Astrocyte (in vitro differentiated cells and primary cell): ENCODE measurements at places on chromosomes 3 and 15. TPM values are rescaled to one million over a fixed set of nuclear protein-coding genes. Genes with fewer than 3 reads are reported as not detected.
A peak's percentile ranks its signal among the peaks of the same experiment; 100 is the strongest.

DNA sequence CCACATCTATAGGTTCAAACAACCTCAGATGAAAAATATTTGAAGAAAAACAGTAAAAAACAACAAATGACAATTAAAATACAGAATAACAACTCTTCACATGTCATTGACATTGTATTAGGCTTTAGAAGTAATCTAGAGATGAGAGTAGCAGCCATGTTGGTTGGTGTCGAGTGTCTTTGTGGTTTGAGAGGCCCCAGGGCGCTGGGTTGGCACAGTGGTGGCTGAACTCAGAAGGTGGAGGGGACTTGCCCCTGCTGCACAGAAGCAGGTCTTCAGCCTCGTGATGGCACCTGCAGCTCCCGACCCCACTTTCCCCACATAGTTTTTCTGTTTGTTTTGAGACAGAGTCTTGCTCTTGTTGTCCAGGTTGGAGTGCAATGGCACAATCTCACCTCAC, 187.2 kb downstream of the OSBPL10 start:
- no peak for DNase-seq

GOLGA6A gene
- 0.30 and 0.31 TPM in 2 replicates for total RNA-seq

DNA sequence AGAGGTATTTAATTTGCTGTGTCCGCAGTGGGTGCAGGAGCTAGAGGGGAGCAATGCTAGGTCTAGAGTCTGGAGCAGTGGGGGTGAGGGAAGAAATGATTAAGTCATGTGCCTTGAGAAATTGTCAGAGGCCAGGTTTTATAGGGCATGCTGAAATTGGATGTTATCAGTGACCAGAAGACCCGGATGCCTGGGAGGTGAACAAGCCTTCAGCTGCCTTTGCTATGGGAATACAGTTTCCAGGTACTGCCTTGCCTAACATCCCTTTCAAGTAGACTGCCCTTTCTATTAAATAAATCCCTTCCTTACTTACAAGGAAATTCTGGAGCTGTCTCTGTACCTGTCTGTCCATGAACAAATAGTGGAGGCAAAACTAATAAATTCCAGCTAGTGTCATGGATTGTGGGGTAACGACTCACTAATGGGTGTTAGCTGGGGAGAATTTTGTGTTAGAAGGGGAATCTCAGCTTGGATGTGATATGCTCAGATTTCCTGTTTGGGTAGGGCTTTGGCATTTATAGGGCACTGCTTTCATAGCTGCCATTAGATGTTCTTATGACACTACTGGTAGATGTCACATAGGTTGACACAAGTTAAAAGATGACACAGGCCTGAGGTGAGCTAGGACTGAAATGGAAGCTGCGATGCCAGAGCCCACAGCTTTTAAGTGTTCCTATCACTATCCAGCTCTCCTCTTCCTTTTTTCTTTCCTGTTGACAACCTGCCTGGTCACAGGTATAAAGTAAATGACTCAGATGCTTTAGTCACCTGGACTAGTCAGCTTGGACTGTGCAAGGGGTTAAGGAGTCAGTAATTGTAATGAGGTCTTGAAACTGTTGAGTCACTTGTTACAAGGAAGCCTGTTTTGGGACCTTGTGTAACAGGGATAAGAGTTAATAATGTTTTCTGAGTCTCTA, 21.3 kb downstream of the CHD2 start:
- peak; percentile 64 for DNase-seq

GRCh38 chr15:60523056-60523455, 44.1 kb upstream of the ICE2 start:
- peak; percentile 43 for DNase-seq

CLDN18 gene
- total RNA-seq = not detected in 2 replicates

DNA sequence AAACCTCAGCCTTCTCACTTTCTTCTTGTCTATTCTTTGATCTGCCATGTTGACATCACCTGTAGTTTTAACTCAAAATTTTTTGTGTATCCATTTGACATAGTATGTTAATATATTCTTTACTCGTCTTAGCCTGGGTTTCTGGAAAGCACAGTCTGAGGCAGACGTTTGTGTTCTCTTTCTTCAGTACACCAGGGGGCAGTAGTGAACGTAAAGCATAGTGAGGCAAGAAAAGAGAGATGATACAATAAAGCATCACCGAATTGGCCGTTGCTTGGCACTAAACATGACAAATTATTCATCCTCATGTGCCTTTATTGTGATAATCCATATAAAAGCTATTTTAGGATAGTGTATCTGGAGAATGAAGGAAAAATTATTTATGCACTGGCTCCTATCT, 141.0 kb upstream of the MYRIP start:
- DNase-seq = peak; percentile 20

GRCh38 chr15:70035051-70035718, 62.5 kb downstream of the TLE3 start:
- DNase-seq = no peak

UROC1 gene
- not detected in 2 replicates for total RNA-seq

DNA sequence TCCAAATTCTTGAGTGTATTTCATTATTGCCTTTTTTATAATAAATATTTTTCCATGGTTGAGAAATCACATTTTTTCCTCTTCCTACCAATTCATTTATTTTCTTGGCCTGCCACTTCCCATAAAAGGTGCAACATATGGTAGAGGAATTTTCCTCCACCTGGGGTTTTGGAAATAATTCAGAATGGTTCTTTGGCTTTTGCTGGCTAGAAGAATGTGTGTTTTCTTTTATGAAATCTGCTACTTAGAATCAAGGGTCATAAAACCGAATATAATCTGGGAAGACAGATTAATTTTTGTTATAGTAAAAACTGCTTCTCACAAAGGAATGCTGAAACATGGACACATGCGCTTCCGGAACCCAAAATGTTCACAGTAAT, 54.0 kb upstream of the POMGNT2 start:
- DNase-seq = no peak

GRCh38 chr3:53566461-53567145, 72.2 kb downstream of the CACNA1D start:
- DNase-seq = no peak

LRRFIP2 gene
- total RNA-seq = 62.0 and 62.4 TPM in 2 replicates

CORO2B gene
- 6.2 and 7.4 TPM in 2 replicates for total RNA-seq

FGD5 gene
- 2.0 and 2.6 TPM in 2 replicates for total RNA-seq

PLIN1 gene
- 0.14 TPM in 1 of 2 replicates, not detected in the other for total RNA-seq

DNA sequence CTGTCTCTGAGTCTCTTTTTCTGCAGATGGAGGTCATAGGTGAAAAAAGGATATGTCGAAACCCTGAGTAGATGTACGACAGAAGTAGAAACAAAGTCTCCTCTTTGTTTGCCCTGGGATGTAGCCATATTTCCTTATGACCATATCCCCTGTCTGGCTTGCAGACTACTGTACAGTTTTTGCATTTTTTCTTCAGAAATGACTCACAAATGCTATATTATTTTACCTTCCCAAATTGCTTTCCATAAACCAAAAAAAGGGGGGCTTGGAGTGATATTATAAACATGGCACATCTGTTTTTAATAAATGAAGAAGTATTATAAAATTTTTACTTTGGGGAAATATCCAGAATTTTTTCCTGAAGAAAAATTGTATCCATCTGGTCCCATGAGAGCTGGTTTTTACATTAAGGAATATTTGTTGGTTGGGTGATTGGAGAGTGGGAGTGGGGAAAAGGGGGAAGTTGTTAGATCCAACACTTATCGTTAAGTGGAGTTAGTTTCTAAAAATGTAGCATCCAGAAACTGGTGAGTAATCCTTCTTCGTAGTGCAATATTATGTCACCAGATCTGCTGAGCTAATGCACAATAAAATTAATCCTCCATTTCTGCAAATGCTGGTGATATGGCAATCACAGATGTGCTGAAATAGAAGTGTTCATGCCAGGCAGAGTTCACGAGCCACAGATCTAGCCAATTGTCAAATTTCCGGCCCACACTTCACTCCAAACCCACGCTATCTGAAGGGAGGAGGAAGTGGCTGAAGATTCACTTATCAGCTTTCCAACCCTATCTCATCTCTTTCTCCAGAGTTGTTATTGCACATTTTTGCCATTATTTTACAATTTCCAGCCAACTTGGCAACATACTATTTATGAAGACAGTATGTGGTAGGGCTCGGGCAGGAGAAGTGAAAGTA, 313.6 kb upstream of the ATP11B start:
- DNase-seq = peak; percentile 59

GRCh38 chr3:147397155-147397874, 9.0 kb downstream of the ZIC4 start:
- peak; percentile 48 for DNase-seq

DNA sequence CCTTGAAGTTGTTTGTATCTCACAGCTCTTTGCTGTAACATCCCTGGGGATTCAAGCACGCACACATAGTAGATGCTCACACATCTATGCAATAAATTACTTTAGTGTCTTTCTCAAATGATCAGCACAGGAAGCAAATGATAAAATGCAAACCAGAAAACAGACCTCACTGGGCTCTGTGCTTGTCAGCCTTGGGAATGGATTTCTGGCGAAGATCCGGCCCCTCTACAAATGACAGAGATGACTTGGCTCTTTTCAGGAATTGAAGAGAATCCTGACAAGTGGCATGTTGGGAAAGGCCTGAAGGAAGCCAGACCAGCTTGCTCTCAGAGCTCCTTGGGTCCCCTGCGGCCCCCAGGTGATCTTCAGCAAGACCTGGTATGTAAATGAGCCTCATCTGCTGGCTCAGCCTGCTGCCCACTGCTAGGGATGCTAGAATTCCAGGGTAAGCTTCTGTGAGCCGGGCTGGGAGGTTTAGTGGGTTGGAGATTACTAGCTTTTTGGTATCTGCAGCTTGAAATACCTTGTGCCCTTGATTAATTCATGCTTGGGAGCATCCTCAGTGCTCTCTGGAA, 54.1 kb downstream of the LPP start:
- DNase-seq = peak; percentile 39

UBL7 gene
- 40.9 and 46.1 TPM in 2 replicates for total RNA-seq

SPATA12 gene
- total RNA-seq = not detected in 2 replicates

DNA sequence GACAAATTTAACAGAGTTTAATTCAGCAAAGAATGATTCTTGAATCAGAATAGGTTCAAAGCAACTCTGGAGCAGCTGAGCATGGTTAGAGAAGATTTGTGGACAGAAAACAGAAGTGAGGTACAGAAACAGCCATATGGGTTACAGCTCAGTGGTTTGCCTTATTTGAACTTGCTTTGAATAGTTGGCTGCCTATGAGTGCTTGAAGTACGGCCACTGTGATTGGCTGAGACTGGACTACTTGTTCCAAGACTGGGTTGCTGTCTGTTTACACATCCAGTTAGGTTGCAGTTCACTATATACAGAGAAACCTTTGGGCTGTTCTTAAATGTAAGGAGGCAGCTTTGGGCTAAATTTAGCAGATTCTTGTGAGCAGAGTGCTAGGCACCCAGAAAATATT, 79.4 kb upstream of the CADPS start:
- peak; percentile 13 for DNase-seq

CLDN16 gene
- total RNA-seq = 0.24 and 0.50 TPM in 2 replicates

- no peak for DNase-seq
These were observed 7.9 kb upstream of the CHD2 start for GRCh38 chr15:92892201-92892555.

DNA sequence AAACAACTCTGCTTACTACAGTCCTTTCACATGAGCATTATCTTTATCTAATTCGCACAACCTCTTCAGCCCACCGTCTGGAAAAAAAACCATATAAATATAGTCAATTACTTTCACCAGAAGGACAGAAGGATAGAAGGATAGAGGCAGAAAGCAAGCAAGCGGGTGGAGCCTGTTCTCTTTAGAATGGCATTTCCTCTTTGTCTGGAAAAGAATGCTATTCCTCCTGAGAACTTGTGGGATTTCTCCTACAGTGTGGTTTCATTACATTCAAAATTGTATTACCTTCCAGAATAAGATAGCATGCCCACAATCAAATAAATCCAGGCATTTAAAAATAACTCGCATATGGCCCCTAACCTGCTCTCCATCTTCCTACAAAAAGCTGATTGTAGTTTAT, 23.1 kb downstream of the SLC30A4 start:
- peak; percentile 57 for DNase-seq

GRCh38 chr3:194294199-194294894, 56.8 kb downstream of the CPN2 start:
- no peak for DNase-seq

CCK gene
- not detected in 2 replicates for total RNA-seq

- no peak for DNase-seq
These were observed 22.1 kb downstream of the GABRR3 start for GRCh38 chr3:98012979-98013378.

DNA sequence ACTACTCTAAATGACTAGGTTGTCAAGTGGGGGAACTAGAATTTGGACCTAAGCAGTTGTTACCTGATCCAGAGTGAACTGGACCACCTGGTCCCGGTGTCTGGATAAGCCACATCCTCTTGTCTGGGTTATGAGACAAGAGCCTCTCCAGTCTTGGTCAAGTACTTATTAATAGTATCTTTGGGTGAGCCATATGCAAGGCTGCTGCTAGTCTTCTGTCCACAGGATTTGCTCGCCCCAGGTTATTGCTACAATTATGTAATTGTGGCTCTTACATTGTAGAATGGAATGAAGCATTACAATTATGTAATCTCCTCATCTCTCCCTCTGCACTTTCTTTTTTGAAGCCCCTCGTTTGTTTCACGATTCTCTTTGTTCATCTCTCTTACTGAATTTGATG, 24.0 kb upstream of the AGBL1 start:
- DNase-seq = no peak

MNS1 gene
- total RNA-seq = 0.86 and 1.6 TPM in 2 replicates

DNA sequence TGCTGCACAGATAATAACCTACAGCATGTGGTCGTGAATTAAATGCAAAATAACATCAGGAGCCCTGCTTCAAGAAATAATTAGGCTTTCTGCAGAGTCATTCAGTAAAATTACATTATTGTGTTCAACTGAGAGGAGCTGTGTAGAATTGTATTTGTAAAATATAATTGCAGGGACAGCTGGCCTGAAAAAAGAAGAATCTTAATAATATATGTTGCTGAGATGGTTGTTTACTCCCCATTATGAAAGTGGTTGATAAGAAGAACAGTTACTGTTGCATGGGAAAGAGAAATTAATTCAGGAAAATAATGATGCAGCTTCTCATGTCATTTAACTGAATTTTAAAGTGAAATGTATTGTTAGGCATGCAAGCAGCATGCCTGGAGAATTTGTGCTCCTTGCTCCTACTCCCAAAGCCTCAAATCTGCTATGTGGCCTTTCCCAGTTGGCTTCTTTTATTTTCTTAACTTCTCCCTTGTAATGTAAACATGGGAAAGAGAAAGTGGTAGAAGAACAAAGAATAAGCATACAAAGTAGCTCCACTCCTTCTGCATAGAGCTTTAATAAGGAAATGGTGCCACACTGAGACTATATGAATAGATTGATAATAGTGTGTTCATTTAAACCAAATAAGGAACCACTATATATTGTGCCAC, 100.1 kb downstream of the VGLL3 start:
- DNase-seq = no peak

WDR49 gene
- 0.43 and 0.84 TPM in 2 replicates for total RNA-seq

GRCh38 chr3:15934389-15935195, 136.8 kb upstream of the ANKRD28 start:
- no peak for DNase-seq

AP3B2 gene
- total RNA-seq = 7.2 and 11.5 TPM in 2 replicates
